ENCODE measurements at places on chromosomes 7 and 10.

GRCh38 chr7:5215313-5215712, 25.3 kb downstream of the WIPI2 start:
- no peak for DNase-seq

- no peak for DNase-seq
Observed at GRCh38 chr10:131751827-131752775, 148.7 kb upstream of the PPP2R2D start.

- no peak for DNase-seq
Observed at GRCh38 chr10:13492493-13493180, 36.2 kb downstream of the BEND7 start.

DNA sequence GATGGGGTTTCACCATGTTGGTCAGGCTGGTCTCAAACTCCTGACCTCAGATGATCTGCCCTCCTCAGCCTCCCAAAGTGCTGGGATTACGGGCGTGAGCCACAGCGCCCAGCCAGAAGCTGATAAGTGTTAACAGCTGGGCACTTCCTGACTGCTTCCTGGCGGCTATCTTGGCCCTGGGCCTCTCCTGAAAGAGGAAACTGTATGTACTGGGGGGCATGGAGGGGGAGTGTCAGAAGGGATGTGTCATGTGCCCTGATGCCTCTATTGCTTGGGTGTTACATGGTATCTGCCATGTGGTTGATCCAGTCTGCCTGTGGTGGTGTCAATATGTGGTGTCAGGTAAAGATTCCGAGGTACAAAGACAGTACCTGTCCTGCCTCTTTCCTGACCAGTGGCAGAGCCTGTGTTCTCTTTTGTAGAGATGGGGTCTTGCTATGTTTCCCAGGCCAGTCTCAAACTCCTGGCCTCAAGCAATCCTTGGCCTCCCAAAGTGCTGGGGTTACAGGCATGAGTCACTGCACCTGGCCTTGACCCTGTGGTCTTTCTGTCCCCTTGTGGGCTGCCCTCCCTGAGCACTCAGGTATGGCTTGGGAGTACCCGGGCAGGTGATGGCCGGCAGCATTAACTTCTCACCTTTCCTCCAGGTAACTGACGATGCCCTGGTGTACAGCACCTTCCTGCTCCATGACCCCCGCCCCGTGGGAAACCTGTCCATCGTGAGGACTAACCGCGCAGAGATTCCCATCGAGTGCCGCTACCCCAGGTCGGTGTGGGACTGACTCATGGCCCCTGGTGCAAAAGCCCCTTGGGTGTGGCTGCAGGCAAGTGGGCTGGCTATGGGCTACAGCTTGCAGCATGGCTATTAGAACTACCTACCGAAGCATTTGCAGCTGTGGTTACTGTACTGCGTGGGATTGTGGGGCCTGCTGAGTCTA, 4.4 kb downstream of the ZP3 start:
- DNase-seq, result no peak

GRCh38 chr10:130003787-130004613, 39.9 kb upstream of the EBF3 start:
- DNase-seq, result no peak

GRCh38 chr10:58477902-58478301, 34.8 kb upstream of the BICC1 start:
- DNase-seq, result no peak

GRCh38 chr10:25843551-25844170, 90.4 kb upstream of the MYO3A start:
- DNase-seq, result no peak

DNA sequence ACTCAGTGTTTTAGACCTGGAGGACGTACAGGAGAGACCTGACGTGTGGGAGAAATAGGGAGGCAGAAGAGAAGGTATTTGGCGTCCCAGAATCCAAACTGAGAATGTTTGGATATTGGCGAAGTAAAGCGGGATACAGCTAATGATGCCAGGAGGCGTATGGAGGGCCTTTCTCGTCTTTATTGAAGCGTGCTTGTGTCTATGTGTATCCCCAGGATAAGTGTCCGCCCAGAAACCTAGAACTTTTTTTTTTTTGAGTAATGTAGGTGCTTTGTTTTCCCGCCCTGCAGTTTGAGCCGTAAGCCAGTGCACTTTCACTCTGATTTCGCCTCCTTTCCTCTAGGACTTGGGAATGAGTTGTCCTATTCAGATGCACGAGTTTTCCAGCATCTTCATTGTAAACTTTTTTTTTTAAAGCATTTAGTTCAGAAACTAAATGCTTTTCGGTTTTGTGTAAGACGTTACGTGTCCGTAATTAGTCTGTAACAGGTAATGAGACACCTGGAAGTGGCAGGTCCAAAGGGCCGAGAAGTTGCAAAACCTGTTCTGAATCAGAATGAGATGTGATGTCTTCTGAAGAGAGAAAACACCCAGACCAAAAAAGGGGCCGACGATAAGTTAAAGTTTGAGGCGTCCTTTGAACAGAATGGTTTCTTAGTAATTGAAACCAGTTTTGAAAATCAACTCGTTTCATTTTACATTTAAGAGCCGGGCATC, 746 bp downstream of the ARL5B start:
- no peak for DNase-seq

DNA sequence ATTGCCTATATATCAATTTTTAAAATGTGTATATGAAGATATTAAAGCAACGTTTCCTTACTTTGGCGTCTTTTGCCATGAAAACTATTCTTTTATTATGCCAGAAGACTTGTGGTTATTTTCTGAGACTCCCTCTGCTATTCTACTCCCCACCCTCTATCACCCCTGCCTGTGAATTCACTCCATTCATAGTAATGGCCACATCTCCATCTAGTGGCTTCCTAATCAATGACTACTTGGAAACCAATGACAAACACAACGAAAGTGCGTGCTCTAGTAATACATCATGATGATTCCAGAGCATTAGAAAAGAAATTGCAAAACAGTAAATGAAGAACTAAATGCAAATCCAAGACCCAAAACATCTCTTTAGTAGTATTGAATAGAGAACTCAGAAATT, 186.7 kb upstream of the HGF start:
- DNase-seq, result no peak

DNA sequence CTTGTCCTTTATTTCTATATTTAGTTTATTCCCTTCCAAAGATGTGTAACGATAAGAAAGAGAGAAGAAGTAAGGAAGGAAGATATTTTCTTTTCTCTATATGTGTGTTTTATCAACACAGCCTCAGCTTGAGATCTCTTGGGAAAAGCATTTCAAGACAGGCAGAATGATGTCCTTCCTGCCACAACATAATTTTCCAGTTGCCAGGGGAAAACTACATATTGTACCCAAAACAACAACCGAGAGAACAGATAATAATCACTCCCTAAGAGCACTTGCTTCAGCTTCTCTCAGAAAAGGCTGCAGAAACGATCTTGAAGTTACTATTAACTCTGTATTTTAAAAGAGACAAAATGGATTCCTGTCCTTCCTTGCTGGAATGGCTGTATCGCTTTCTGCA, 151.4 kb upstream of the ITGB1 start:
- DNase-seq, result no peak

Measured in activated T-cell treated with anti-CD3 and anti-CD28 coated beads, Interleukin-2, amount 50 U/mL, for 48 hours (primary cell).